ENCODE measurements at places on chromosomes 6 and 20. TPM values are rescaled to one million over a fixed set of nuclear protein-coding genes. Genes with fewer than 3 reads are reported as not detected.

MMP24 gene
- 20.6 TPM for total RNA-seq

SLC52A3 gene
- total RNA-seq: 0.55 TPM

RAET1L gene
- 0.47 TPM for total RNA-seq

PLN gene
- not detected for total RNA-seq

FAM110A gene
- 12.3 TPM for total RNA-seq

ADGB gene
- not detected for total RNA-seq

COL19A1 gene
- not detected for total RNA-seq

PXDC1 gene
- 21.4 TPM for total RNA-seq

LINC00237 gene
- total RNA-seq: not detected

ZSWIM3 gene
- 1.6 TPM for total RNA-seq

SLC22A1 gene
- total RNA-seq: 2.4 TPM

CST5 gene
- not detected for total RNA-seq

FRK gene
- total RNA-seq: 1.5 TPM

DOK5 gene
- total RNA-seq: not detected

CNR1 gene
- 0.31 TPM for total RNA-seq

MUC21 gene
- not detected for total RNA-seq

FIG4 gene
- 4.8 TPM for total RNA-seq

TRIM15 gene
- total RNA-seq: not detected

MEP1A gene
- not detected for total RNA-seq

GHRH gene
- not detected for total RNA-seq

MYMX gene
- total RNA-seq: not detected

GPR63 gene
- total RNA-seq: 0.64 TPM

COL9A3 gene
- 0.87 TPM for total RNA-seq

SLC35D3 gene
- 0.07 TPM for total RNA-seq

SIRPB1 gene
- 0.90 TPM for total RNA-seq
